DMS79 (cell line): ENCODE measurements at places on chromosomes 7 and 10.

DNA sequence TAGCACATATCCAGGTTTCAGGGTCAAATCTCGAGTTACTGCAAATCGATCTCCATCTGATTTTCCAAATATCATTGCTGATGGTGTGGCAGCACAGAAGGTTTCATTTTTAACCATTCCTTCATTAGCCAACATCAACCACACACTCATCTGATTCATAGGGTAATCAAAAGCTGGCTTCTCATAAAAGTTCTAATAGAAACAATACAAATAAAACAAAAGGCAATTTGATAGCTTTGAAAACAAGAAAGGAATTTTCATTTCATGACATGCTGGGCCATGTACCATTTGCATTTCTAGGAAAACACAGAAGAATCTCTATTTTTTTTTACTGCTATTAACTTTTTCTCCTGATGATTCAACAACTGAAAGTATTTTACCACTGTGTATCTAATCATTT, 147.7 kb upstream of the SLC26A5 start:
- no peak for DNase-seq

GRCh38 chr10:4254101-4254994, 469.3 kb upstream of the KLF6 start:
- no peak for DNase-seq

DNA sequence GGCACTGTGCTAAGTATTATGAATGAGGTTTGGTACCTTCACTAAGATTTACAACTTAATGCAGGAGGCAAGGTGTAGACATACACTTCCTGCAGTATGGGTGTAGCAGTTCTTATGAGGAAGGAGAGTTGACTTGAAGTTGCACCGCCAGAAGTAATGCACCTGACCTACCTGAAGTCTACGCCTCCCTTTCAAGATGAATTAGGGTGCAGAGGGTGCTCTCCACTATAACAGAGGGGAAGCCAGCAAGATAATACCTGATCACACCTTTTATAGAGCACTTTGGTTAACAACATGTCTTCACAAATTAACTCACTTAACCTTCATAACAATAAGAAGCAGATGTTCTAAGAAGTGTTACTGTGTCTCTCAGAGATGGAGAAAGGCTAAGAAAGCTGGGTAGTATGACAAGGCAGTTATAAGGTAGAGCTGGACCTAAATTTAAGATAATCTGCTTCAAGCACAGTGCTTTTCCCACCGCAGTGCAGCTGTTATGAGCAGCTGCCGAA, 552 bp upstream of the RAB18 start:
- DNase-seq, result no peak

DNA sequence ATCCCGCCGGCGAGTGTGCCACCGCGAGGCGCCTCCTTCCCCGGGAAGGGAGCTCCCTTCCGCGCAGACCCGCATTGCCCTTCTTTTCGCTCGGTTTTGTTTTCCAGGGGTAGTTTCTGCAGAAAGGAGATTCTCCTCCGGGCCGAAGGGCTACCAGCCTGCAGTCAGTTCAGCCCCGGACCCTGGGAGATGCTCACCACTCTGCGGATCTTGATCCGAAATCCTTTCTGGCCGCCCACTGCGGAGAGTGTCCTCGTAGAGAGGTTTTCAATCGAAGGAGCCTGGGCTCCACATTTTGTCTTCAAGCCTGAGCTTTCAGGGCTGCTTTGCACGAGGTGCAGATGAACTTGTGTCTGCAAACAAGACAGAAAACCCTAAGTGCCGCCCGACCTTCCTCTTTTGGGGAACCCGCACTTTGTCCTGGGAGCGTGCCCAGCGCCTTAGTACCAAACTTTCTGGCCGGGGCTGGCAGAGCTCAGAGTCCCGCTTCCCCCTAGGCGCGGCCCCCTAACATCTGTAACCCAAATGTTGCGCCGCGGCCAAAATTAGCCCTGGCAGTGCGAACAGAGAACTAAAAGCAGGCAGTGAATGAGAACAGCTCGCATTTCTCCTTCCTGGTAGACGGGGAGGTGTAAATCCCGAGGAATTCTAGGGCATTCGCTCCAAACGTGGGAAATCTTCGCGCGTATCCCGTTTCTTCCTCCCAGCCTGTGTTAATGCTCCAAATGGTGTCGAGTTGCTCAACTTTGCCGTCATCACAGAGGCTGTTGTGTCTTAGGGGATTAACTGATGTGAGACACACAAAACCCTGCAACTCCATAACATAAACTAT, 6.7 kb upstream of the EN2 start:
- DNase-seq, result no peak

- DNase-seq, result no peak
Observed at GRCh38 chr10:88314362-88314761, 268.8 kb downstream of the RNLS start.

GRCh38 chr10:30453764-30454527, 20.0 kb downstream of the MAP3K8 start:
- no peak for DNase-seq

DNA sequence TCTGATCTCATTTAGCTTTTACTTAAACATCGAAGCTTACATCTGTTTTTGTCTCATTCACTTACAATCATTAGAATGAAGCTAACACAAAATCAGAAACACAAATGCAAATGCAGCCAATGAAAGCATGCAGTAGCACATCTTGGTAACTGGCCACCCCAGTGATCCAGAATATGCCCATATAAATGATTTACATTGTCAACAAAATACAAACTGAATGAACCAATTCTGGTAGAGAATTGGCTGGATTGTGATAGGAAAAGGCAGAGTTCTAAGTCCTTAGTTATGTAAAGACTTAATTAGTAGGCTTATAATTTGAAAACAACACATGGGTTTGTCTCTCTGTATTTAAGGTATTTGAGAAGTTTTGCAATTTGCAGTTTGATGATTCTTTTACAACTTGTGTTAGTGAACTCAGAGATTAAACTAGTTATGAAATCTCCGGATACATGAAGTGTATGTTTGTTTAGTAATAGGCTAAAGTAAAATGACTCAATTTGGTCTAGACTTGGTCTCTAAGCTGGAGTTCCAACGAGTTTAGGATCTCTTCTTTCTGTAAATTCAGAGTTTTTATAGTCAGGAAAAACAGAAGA, 21.2 kb downstream of the TECTB start:
- no peak for DNase-seq
